ENCODE measurements at places on chromosomes 2 and 18.

DNA sequence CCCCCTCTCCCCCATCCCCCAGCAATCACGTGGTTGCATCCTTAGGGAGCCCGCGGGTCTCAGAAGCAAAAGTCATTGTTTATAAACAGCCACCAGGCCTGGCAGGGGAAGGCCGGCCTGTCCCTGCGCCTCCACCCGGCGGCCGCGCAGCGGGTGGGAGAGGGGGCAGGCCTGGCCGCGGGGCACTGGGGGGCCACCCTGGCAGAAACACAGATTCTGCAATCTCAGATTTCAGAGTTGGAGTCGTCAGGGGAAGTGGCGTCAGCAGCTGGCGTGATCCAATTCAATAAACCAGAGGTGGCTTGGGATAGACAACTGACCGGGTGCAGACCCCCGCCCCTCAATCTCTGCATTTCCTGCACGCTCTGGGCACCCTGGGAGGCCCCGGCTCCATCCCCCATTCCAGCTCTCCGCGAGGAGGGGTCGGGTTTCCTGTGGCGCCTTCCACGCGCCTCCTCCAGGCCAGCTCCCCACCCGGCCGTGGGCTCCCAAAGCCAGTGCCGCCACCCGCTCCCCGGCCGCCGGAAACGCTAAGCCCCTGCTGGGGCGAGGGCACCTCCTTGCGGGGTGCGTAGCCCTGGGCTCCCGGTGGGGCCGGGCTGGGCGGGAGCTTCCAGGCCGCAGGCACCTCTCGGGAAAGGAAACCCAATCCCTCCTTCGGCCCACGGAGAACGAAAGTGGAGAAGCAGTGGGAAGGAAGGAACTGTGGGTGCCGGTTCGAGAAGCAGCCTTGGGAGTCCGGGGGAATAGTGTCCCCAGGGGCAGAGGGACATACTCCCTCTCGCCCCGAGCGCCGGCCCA is 1.1 kb downstream of the BIN1 start:
- DNase-seq = no peak

- no peak for DNase-seq
These were observed 20.3 kb downstream of the KCNK3 start for GRCh38 chr2:26712486-26713465.

DNA sequence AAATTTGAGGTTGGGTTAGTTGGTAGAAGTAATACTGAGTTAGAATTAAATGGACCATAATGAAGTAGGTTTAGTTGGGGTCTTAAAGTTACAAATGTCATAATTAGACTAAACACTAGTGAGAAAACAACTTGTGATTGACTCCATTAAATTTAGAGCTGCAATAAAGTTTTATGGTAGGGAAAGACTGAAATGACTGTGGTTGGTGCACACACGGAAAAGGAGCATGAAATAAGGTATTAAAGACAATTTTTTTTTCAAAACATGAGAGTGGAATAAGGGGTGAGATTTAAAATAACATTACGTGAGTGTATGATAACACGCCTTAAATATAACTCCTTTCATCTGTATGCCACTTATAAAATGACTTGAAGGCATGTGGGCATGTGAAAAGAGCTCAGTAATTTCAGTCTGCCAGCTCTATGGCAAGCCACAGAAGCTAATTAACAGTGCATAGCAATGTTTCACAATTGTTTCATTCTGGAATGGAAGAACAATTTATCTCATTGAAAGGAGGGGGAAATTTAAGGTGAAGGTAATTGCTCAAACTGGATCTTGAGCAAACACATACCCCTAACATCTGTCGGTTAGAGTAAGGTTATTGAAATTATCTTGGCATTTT is 1.4 kb downstream of the FRZB start:
- DNase-seq = no peak

DNA sequence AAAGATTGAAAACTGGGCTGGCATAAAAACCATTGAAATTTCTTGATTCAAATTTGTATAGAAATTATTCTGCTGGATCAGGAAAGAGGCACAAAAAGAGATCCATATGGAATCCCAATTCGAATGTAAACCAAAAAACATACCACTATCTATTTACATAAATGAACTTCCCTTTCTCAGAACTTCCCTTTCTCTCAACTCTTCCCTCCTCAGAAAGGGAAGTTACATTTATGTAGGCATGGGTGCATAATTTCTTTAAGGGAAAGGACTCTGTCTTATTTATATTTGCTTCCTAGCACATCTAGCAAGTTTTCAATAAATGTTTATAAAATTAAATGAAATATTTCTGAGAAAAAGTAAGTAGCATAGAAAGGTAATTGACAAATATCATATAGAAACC is 398.1 kb upstream of the ATP5MC3 start:
- no peak for DNase-seq

DNA sequence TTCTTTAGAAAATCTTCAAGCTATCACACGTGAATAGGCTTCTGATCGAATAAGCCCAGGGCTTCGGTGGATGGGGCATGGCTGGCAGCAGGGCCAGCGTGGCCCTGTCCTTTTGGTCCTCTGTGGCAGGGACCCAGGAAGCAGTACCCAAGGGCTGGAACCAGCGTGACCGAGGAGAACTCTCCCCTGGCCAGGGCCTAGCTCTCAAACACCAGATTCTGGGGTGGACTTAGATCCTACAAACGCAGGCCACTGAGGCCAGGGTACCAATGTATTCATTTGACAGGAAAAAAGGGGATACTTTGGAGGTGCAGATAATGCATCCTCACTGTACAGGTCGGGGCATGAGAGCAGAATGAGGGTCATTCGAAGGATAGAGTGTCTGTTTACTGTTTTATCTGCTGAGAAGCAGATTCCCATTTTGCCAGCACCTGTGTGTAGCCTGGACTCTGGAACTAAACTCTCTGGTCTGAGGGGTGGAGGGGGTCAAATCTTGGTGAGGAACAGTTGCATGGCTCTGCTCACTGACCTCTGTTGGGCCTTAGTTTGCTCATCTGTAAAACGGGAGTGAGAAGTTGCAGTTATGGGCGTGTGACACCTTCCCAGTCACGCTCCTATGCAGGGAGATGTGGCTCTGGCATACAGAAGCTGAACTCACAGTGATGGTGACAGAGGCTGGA is 51.4 kb downstream of the SH3BP4 start:
- DNase-seq = no peak

- no peak for DNase-seq
These were observed 189.9 kb downstream of the SH3RF3 start for GRCh38 chr2:109318949-109319342.

GRCh38 chr2:144702051-144702450 is 182.1 kb upstream of the ZEB2 start:
- no peak for DNase-seq

DNA sequence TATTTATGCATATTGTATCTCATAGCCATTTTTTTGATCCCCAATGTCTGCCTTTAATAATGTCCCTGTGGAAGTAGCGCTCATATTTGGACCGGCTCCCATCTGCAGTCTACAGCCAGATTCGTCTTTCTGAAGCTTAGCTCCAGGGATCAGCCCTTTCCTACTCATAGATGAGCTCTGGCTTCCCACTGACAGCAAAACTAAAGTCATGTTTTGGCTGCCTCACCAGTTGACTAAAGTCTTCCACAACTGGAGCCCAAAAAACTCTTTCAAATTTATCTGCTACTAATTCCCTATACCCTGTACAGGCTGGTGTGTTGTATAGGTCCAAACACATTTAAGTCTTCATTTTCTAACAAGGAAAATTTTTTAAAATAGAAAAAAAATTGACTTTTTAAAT is 294.2 kb upstream of the HNMT start:
- DNase-seq = no peak

DNA sequence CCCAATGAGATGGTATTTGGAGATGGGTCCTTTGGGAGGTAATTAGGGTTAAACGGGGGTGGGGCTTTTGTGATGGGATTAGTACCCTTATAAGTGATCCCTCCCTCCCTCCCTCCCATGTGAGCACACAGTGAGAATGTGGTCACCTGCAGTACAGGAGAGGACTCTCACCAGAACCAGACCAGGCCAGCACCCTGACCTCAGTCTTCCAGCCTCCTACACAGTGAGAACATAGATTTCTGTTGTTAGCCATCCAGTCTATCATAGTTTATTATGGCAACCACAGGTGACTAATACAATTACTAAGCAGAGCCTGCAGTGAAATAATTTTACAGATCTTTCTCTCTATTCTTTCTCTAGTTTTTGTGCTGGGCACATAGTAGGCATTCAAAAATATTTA is 137.7 kb upstream of the PKDCC start:
- no peak for DNase-seq

DNA sequence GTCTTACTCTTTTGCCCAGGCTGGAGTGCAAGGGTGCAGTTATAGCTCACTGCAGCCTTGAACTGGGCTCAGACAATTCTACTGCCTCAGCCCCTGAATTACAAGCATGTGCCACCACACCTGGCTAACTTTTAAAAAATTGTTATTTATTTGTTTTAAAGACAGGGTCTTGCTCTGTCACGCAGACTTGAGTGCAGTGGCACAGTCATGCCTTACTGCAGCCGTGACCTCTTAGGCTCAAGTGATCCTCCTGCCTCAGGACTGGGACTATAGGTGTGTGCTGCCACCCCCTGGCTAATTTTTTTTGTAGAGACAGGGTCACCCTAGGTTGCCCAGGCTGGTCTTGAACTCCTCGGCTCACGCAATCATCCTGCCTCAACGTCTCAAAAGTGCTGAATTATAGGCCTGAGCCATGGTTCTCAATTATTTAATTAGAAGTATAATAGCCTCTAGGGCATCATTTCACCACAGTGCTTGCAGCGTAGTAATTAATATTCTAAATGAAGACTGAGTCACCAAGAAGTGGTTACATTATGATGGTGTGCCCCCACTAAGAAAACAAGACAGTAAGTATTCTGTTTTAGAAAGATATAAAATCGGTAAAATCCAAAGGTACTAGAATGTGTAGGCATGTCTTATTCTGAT is 69.6 kb downstream of the EML4 start:
- DNase-seq = peak; percentile 53

- no peak for DNase-seq
These were observed 20.4 kb downstream of the TGFBRAP1 start for GRCh38 chr2:105309147-105309545.

DNA sequence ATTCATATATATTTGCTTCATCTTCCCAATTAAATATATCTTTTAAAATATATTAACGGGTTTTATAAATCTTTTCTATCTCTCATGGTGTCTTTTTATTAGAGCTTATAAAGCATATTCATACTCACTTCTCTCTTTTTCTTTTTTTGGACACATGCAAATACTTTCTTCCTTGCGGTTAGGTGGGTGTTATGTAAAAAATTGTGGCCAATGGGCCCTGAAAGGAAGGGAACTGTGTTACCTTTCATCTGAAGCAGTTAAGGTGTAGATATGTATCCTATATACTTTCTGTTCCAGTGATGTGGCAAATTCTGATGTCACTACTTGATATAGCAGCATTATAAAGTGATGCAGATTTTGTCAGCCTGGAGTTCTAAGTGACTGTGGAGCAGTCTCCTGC is 714.5 kb downstream of the PLCL1 start:
- DNase-seq = no peak

GRCh38 chr2:208565690-208566416 is 159.3 kb downstream of the PTH2R start:
- DNase-seq = no peak
